ENCODE measurements at places on chromosomes 1 and 21. TPM values are rescaled to one million over a fixed set of nuclear protein-coding genes. Genes with fewer than 3 reads are reported as not detected.

Gene RNF207
- total RNA-seq = 5.6 TPM

Gene HTR6
- total RNA-seq = not detected

Gene SERTAD4
- 1.5 TPM for total RNA-seq

Gene TSTD1
- 24.2 TPM for total RNA-seq

Gene TSSK3
- total RNA-seq = 1.6 TPM

Gene ZFP69B
- 10.7 TPM for total RNA-seq

Gene LCE6A
- not detected for total RNA-seq

Gene TNFRSF9
- total RNA-seq = 0.15 TPM

Gene EPHA8
- total RNA-seq = 0.69 TPM

Gene SLC35F3
- 0.98 TPM for total RNA-seq

Gene RXRG
- total RNA-seq = 10.4 TPM

Gene RIMS3
- total RNA-seq = 126 TPM

Gene CLCC1
- 26.4 TPM for total RNA-seq

Gene ATAD3A
- 32.1 TPM for total RNA-seq

Gene FLG
- total RNA-seq = not detected

Gene KDF1
- 1.2 TPM for total RNA-seq

Gene S1PR1
- total RNA-seq = not detected

Gene ETV3
- total RNA-seq = 39.0 TPM

Gene LRRC39
- 2.1 TPM for total RNA-seq

Gene IQGAP3
- 6.1 TPM for total RNA-seq

Gene FCGR1A
- not detected for total RNA-seq

Gene FASLG
- not detected for total RNA-seq

Gene SEMA6C
- total RNA-seq = 119 TPM

Gene TCHHL1
- not detected for total RNA-seq

Gene PTGER3
- total RNA-seq = 0.29 TPM

Gene PDPN
- total RNA-seq = 4.8 TPM

Gene S100A9
- not detected for total RNA-seq

Gene TMEM39B
- 23.2 TPM for total RNA-seq

Gene TTC34
- total RNA-seq = 0.74 TPM

Gene CENPF
- total RNA-seq = 29.3 TPM

Gene CAPN9
- total RNA-seq = not detected

Gene LRRC8B
- total RNA-seq = 17.7 TPM
